Kasumi-1 (cell line): ENCODE measurements at places on chromosomes 12 and 14.

DNA sequence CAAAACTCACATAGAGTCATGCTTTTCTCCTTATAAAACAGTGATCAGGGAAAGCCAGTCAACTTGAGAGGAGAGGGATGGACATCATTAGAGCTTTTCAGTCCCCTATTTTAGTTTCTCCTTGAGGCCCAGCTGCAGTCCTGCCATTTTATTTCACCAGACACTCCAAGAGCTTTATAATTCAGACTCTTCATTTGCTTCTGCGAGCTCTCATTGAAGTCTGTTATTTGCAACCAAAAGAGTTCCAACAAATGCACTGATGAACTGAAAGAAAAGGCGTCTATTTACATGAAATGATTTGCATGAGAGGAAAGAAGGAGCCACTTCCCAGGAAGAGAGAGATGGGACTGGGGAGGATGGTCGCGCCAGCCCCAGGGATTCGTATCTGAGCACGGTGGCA lies 86.8 kb downstream of the NDUFA12 start:
- DNase-seq: no peak

GRCh38 chr12:122023339-122024131 lies 1.9 kb downstream of the BCL7A start:
- DNase-seq: peak; percentile 4

GRCh38 chr12:93156086-93156716 lies 221.5 kb upstream of the NUDT4 start:
- DNase-seq: no peak

- no peak for DNase-seq
Observed at GRCh38 chr14:38291681-38292467, 36.0 kb upstream of the CLEC14A start.

- DNase-seq: no peak
Observed at GRCh38 chr14:87457720-87458119, 535.3 kb downstream of the GALC start.

GRCh38 chr14:37194698-37195097 lies 3.0 kb upstream of the MIPOL1 start:
- no peak for DNase-seq

- no peak for DNase-seq
Observed at GRCh38 chr12:91818227-91819131, 327.2 kb downstream of the BTG1 start.

GRCh38 chr12:159156-159782 lies 54.7 kb downstream of the SLC6A12 start:
- DNase-seq: peak; percentile 6

DNA sequence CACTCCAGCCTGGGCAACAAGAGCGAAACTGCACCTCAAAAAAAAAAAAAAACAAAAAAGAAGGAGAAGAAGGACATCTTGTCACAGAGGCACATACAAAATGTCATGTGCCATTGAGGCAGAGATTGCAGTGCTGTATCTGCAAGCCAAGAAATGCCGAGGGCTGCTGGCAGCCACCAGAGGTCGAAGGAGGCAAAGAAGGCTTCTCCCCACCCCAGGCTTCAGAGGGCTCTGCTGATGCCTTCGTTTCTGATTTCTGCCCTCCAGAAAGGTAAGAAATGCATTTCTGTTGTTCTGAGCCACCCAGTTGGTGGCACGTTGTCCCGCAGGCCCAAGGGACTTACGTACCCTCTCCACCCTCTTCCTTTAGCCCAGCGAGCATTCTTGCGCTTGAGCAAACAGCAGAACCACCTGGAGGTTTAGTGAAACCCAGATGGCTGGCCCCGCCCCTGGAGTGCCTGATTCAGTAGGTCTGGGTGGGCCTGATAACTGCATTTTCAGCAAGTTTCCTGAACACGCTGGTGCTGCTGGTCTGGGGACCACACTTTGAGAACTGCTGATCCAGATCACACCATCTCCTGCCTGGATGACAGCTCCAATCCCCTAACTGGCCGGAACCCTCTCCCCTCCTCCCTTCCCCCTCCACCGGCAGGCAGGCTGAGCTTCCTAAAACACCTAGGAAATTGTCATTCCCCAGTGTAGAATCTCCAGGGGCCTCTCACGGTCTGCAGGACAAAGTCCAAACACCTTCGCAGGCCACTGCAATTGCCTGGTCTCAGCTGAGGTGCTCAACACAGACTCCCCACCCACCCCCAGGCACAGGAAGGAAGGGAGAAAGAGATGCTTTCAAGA lies 21.1 kb upstream of the SCARB1 start:
- no peak for DNase-seq
